Hair follicle dermal papilla cell (primary cell): ENCODE measurements at places on chromosomes 11 and 22. TPM values are rescaled to one million over a fixed set of nuclear protein-coding genes. Genes with fewer than 3 reads are reported as not detected.

Gene OR8G1
- not detected in 2 replicates for total RNA-seq

Gene SEC14L6
- not detected in 2 replicates for total RNA-seq

Gene MS4A15
- total RNA-seq = not detected in 2 replicates

Gene ACRV1
- not detected in 2 replicates for total RNA-seq

Gene TRPM5
- not detected in 2 replicates for total RNA-seq

Gene MUC15
- total RNA-seq = not detected in 2 replicates

Gene ART1
- not detected in 2 replicates for total RNA-seq

Gene TMEM191B
- total RNA-seq = 1.1 TPM in 1 of 2 replicates, not detected in the other
